ENCODE measurements at places on chromosomes 5 and 9.

GRCh38 chr5:150519978-150520377 lies 12.0 kb downstream of the NDST1 start:
- no peak for DNase-seq

GRCh38 chr9:15176836-15177235 lies 130.2 kb downstream of the TTC39B start:
- DNase-seq: no peak

DNA sequence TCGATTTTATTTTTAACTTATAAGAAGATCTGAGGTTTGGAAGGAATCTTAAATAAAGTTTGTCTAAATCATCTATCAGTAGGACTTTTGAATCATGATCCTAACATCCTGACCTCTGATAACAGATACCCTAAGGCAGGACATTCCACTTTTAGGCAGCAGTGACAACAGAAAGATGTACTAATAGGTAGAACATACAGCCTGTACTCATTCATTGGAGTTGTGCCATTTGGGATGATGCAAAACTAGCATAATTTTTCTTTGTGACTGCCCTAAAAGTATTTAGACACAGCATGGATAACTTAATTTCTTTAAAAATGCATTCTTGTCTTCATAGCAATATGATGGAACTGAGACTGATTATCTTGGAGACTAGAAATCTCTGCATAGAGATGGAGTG lies 39.7 kb downstream of the CDC42SE2 start:
- DNase-seq: no peak

DNA sequence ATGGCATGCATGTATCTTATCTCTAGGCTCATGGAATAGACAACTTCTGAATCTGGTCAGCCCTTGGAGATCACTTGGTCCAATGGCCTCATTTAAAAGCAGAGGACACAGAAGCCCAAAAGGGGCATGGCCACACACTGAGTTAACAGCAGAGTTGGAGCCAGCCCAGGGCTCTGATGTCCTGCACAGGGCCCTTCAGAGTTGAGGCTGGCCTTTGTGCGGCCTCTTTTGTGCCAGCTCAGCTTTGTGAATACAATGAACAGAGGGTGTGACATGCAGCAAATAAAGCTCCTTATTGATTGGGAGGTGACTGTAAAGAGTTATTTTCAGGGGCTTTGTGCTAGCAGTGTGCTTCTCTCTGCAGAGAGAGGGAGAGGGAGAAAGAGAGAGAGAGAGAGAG lies 150.1 kb upstream of the STK32A start:
- no peak for DNase-seq

DNA sequence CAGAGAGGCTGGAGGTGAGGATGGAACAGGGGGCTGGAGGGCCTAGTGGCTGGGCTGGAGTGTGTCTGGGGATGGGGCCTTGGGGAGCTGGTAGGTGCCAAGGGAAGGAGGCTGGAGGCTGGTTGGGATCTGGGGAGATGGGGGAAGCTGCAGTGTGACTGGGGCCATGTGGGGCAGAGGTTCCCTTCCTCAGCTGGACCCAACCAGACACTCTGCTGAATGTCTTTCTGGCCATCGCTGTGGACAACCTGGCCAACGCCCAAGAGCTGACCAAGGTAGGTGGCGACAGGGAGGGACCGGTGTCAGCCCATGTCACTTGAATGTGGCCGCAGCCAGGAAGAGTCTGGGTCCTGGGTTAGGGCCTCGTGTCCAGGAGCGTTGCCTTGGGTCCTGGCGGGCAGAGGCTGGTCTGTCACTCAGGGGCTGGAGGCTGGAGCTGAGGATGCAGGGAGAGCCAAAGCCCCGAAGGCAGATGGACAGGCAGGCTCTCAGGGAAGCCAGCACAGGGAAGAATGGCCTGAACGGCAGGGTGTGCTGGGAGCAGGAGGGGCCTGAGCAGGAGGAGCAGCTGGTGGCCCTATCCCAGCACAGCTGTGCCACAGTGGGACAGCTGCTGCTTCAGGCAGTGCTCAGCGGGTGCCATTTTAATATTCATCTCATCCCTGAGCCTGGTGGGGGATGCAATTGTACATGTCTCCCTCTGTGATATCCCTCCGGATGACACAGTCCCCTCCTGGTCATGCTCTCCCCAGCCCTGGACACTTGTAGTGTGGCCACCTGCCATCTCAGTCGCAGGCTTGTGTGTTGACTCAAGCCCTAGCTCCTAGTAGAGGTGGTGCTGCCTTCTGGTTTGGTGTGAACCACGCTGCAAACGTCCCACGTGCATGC lies 132.5 kb downstream of the CACNA1B start:
- DNase-seq: no peak

- DNase-seq: no peak
These were observed 349.0 kb upstream of the FAM174A start for GRCh38 chr5:100186181-100186580.

DNA sequence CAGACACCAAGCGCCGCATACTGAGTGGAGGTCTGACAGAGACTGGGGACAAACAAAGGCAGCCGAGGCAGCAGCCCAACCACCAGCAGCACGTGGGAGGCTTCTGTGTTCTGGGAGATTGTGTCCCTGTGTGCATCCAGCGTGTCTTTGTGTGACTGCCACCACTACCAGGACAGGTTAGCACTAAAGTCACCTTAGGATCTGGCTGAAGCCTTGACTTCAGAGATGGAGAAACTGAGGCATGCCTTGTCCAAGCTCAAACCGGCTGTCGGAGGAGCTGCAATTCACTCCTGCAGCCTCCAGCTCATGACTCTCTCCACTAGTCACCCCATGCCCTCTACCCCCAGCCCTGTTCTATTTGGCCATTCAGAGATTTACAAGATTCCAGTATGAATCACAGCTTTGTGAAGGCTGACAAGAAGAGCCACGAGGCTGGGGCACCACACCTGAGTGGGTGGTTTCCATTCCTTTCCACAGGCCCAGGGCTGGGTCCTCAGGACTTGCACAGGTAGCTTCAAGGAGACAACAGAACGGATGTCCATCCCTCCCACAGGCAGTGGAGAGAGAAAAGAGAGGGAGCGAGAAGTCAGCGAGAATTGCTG lies 69.3 kb downstream of the SHB start:
- no peak for DNase-seq

- DNase-seq: no peak
These were observed 25.2 kb upstream of the ENTREP1 start for GRCh38 chr9:69299826-69300225.

DNA sequence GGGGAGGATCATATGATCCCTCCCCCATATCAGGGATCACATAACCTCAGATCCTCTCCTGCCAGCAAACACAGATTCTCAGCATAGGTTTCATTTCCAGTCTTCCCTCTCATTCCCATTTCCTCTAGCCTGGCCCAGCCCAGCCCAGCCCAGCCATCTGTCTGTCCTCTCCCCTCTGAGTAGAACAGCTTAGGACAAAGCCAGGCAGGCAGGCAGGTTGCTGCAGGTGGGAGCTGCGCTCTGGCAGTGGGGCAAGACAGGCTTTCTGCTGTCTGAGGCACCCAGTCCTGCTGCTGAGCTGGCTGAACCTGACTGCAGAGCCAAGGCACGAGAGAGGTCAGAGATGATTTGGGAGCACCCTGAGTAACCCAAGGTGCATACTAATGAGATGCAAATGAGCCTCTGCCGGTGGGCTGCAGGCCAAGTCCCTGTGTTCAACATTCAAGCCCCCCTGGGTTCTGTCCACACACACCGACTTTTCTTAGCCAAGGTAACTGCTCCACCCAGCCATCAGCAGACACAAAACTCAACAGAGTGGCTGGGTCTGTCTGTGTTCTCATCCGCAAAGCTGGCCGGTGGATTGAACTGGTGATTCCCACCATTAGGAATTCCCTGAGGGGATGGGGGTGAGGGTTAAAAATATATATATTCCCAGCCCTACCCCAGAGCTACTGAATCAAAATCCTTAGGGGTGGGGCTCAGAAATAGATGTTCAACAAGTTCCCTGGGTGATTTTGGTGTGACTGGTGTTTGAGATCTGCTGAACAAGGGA lies 9.1 kb downstream of the FAT2 start:
- DNase-seq: no peak

GRCh38 chr5:168106008-168106761 lies 185.3 kb upstream of the WWC1 start:
- DNase-seq: no peak

- DNase-seq: no peak
These were observed 7.5 kb upstream of the RFK start for GRCh38 chr9:76401580-76402354.

DNA sequence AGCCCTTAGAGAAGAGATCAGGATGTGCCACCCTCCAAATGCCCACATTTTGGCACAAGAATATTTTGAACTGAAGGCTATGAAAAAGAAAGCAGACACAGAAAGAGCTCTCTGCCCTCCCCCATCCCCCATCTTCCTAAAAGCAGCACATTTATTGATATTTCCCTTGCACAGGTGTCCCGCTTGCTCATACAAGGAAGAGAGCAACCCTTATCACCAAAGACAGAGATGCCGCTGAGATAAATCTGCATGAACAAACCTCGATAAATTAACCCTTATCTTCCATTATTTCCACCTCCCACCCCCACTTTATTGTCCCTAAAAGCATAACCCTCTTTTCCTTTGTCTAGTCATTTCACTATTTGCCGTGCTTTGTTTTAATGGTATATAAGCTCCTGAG lies 1.8 kb downstream of the SLC28A3 start:
- no peak for DNase-seq

GRCh38 chr5:23042226-23042625 lies 189.1 kb upstream of the CDH12 start:
- DNase-seq: no peak

- DNase-seq: no peak
These were observed 51.2 kb downstream of the SGCD start for GRCh38 chr5:156378159-156378558.

GRCh38 chr5:119357808-119358529 lies 2.1 kb downstream of the TNFAIP8 start:
- DNase-seq: no peak

- DNase-seq: no peak
These were observed 3.3 kb downstream of the ACSL6 start for GRCh38 chr5:132008163-132008473.

- no peak for DNase-seq
These were observed 35.8 kb downstream of the SLC36A1 start for GRCh38 chr5:151483176-151483575.

- DNase-seq: no peak
These were observed 91.0 kb downstream of the GAS1 start for GRCh38 chr9:86856259-86856658.

- no peak for DNase-seq
These were observed 911 bp downstream of the ABLIM3 start for GRCh38 chr5:149141957-149142851.

DNA sequence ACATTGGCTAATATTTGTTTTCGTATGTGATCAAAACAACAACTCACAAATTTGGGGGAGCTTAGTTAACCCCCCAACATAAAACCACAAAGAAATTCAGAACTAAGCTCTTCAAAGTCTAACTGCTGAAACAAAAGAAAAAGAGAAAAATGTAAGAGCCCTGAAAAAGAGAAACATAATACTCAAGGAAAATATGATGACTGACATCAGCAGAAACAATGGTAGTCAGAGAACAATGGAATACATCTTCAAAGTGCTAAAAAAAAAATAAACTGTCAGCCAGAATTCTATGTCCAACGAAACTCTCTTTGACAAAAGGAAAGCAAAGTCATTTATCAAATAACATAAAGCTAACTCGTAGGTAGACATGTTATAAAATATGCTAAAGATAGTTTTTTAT lies 566.3 kb upstream of the GRAMD2B start:
- no peak for DNase-seq

DNA sequence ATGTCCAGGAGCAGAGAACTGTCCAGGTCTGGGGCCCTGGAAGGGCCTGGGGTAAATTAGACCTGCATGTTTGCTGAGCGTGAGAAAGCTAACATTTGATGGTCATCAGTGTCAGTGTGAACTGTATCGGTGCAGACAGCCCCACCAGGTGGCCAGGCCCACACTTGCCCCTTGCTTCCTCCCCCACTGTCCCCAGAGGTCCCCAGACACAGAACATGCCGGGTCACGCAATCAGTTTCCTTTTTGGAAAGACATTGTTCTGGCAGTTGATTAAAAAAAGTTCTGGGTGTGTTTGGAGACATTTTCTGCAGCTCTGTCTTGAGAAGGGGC lies 1.5 kb downstream of the NKD2 start:
- no peak for DNase-seq

GRCh38 chr5:146921225-146921624 lies 42.7 kb upstream of the PPP2R2B start:
- no peak for DNase-seq

DNA sequence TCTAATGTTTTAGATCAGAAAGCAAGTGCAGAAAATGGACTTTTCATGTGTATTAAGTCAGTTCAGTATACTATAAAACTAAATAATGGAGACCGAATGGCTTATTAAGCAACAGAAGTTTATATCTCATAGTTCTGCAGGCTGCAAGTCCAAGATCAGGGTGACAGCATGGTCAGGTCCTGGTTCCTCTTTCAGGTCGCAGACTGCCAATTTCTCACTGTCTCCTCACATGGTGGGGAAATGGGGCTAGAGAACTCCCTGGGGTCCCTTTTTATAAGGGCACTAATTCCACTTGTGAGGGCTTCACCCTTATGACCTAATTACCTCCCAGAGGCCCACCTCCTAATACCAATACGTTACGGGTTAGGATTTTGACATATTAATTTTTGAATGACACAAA lies 48.7 kb downstream of the RICTOR start:
- no peak for DNase-seq

DNA sequence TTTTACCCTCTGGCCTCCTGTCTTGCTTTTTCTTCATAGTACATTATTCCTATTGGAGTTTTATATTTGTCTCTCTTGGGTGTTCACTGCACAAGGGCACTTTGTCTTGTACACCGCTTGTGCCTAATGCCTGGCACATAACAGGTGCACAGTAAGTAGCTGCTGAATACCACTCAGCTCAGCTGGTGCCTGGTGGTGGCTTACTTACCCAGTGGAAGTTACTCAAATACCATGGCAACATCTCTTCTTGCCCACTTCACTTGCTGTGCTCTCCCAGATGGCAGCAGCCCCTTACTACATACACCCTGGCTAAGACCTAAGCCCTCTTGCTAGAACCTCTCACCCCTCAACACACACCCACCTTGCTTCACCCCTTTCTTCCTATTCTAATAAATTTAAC lies 11.3 kb upstream of the SKP1 start:
- DNase-seq: no peak

- DNase-seq: no peak
These were observed 347.3 kb upstream of the ZNF608 start for GRCh38 chr5:125093776-125094175.

GRCh38 chr9:133889584-133890301 lies 102.4 kb downstream of the VAV2 start:
- DNase-seq: no peak

- DNase-seq: no peak
These were observed 82.5 kb downstream of the ESM1 start for GRCh38 chr5:54902791-54903473.

DNA sequence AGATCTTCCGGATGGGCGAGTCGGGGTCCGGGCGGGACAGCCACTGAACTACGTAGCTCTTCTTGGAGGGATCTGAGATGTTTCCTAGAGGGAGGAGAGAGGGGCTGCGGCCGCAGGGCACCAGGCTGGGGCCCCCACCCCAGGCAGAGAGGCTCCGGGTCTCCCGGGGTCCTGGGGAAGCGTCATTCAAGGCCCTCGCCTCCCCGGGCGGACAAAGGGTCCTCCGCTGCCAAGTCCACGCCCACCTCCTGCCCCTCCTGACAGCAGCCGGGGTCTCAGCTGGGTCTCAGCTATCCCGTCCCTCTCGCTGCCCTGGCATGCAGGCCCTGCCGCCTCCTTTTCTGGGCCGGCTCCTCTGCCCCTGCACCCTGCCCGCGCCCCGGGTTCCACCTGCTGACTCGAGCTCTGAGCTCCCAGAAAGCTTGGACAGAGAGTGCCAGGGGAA lies 61.5 kb downstream of the ZNF354C start:
- DNase-seq: no peak

GRCh38 chr5:125149527-125149926 lies 403.1 kb upstream of the ZNF608 start:
- DNase-seq: no peak

- no peak for DNase-seq
These were observed 169.3 kb downstream of the FGF18 start for GRCh38 chr5:171588790-171589189.
